Jurkat, Clone E6-1 (cell line): ENCODE measurements at places on chromosomes 11 and 22.

DNA sequence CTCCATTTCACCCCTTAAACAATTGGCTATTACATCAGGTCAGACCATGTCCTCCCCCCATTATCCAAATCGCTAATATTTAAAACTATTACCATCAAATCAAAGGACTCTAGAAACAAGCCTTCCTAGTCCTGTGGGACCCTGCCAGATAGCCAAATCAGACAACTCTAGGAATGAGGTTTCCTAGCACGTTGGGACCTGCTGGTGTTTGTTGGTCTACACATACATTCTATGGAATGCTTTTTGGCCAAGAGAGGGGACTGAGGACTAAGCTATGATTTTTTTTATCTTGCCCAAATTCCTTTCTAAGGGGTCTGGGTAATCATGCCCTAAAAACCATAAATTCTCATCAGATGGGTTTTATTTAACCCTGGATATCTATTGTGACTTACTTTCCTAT, 14.1 kb upstream of the SELENOH start:
- no peak for DNase-seq

DNA sequence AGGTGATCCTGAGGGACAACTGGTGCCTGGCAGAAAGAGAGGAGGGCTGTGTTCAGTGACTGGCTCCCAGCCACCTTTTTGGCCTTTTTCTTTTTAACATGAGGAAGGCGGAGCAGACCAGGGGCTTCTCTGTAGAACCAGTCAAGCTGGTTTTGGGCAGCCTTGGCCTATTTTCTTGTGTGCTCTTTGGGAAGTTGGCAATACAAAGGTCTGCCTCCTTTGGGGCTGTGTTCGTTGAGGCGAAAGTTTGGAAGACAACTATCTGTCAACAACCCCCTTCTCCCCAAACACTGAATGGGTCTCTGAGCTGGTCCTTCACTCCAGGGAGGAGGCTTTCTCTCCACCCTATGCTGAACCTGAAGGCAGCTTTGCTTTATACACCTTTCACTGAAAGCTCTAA, 8.5 kb downstream of the MARK2 start:
- DNase-seq = no peak

GRCh38 chr11:31651208-31651607, 141.6 kb downstream of the ELP4 start:
- DNase-seq = no peak

- no peak for DNase-seq
Observed at GRCh38 chr11:129951201-129951865, 51.3 kb downstream of the PRDM10 start.

GRCh38 chr11:96486890-96487611, 97.2 kb downstream of the JRKL start:
- DNase-seq = no peak

- DNase-seq = no peak
Observed at GRCh38 chr22:23067691-23068090, 2.6 kb upstream of the GNAZ start.

DNA sequence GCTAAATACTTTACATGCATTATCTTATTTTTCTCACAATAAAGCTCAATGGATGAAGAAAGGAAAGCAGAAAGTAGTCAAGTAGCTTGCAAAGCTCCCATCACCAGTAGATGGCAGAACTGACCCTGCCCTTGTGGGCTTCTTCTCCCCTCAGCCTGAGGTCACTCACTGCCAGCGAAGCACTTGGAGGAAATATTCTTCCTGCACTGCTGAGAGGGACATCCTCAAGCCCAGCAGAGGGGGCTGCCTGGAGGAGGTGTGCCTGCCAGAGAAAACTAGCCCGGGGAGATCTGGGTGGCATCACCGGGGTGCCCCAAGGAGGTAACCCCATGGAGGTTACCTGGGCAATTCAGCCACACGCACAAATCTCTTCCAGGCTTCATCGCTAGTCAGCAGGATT, 6.6 kb downstream of the APOL4 start:
- peak; percentile 32 for DNase-seq

- DNase-seq = no peak
Observed at GRCh38 chr22:44545773-44546172, 47.7 kb upstream of the RTL6 start.

GRCh38 chr22:21087119-21087518, 41.4 kb downstream of the LRRC74B start:
- DNase-seq = no peak

DNA sequence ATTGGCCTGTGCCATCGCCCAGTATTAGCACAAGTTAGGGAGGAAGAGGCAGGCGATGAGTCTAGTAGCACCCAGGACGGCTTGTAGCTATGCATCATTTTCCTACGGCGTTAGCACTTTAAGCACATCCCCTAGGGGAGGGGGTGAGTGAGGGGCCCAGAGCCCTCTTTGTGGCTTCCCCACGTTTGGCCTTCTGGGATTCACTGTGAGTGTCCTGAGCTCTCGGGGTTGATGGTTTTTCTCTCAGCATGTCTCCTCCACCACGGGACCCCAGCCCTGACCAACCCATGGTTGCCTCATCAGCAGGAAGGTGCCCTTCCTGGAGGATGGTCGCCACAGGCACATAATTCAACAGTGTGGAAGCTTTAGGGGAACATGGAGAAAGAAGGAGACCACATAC, 4.3 kb downstream of the TMEM25 start:
- no peak for DNase-seq

DNA sequence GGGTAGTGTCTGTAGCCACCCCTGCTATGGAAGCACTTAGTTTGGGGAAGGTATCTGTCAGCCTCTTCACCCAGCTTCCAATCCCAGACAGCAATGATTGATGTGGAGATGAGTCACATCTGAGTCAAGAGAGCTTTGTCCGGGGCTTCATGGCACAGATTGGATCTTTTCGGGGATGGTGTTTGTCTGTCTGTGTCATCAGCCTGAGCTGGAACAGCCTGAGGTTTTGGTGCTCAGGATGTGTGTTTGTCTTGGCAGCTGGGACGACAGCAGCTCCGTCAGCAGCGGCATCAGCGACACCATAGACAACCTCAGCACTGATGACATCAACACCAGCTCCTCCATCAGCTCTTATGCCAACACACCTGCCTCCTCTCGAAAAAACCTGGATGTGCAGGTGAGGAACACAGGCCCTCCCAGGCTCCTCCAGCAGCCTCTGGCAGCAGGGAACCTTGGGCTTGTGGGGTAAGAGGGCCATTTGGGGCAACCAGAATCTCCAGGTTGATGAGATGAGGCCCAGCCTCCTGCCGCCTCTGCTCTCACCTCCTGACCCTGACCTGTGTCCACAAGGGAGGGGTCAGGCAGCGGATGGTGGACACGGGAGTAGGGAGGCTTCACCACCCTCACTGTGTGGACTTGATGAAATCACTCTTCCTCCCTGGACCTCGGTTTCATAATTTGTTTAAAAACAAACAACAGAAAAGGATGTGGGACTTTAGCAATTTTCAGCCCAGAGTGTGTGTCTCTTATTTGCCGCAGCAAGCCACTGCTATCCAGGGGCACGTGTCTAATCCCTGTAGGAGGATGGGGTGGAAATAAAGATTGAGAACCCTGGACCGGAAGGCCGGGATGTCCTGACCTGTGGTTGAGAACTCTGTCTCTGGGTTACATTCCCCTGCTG, 124.3 kb downstream of the DBX1 start:
- DNase-seq = no peak

DNA sequence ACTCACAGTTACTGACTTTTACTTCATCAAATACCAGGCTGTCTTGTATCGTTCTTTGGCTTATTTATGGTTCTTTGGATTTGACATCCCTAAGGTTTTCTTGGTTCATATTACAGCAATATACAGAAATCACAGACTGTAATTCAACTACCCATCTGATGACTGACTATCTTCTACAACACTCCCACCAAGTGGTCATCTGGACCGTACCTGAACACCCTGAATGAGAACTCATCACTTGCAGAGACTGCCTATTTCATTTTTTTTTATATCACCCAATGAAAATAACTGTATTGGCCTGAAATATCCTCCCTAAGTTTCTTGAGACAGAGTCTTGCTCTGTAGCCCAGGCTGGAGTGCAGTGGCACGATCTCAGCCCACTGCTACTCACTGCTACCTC, 9.5 kb upstream of the UPB1 start:
- DNase-seq = no peak

DNA sequence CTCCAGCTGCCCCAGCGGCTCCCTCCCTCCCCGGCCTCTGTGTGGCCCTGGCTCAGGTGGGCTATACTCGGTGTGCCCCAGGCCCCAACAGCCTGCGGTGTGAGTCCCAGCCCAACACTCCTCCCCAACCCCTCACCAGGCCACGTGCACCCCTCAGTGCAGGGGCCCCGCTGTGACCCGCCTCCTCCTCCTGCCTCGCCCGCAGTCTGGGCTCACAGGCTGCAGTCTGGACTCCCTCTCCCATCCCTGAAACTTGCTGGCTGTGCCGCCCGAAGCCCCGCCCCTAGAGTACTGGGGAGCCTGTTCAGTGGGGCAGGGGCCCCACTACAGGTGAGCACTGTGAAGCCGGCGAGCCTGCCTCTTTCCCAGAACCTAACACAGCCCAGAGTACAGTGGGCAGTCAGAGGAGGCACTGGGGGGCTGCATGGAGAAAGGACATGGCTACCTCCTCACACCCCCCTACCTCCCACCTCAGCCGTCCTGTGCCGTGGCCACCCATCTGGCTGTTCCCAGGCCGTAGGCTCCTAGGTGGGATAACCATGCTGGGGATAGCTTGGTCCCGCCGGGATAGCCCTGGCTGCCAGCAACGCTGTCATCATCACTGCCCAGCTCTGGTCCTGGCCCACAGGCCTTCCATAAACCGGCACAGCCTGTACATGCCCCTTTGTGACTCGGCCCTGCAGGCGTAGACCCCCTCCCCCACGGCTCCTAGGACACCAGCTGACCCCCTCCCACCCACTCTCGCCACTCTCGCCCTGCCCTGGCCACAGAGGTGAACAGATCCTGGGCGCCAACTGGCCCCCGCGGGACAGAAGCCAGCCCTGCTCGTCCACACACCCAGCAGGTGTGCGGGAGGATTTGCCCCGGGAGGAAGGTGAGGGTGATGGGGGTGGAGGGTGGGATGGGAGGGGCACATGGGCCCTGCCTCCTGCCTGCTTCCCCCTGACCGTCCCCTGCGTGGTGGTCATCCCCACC, 29.7 kb downstream of the CELSR1 start:
- no peak for DNase-seq

DNA sequence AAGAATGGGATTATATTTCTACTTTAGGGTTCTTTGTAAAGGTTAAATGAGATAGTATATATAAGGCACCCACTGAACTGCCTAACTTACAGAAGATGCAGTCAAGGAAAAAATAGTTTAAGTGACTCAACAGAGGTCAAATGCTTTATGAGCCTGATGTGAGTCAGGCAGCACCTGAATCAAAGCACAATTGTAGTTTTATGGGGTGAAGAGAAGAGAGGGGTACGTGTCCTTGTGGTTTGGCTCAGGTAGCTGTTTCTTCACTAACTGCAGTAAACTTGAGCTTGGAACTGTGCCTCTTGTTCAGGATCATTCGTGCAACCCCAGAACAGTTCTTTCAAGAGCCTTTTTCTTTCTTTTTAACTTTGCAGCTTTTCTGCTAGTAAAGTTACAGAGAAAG, 125.2 kb upstream of the SPON1 start:
- no peak for DNase-seq
